ENCODE measurements at places on chromosomes 13 and 19.

DNA sequence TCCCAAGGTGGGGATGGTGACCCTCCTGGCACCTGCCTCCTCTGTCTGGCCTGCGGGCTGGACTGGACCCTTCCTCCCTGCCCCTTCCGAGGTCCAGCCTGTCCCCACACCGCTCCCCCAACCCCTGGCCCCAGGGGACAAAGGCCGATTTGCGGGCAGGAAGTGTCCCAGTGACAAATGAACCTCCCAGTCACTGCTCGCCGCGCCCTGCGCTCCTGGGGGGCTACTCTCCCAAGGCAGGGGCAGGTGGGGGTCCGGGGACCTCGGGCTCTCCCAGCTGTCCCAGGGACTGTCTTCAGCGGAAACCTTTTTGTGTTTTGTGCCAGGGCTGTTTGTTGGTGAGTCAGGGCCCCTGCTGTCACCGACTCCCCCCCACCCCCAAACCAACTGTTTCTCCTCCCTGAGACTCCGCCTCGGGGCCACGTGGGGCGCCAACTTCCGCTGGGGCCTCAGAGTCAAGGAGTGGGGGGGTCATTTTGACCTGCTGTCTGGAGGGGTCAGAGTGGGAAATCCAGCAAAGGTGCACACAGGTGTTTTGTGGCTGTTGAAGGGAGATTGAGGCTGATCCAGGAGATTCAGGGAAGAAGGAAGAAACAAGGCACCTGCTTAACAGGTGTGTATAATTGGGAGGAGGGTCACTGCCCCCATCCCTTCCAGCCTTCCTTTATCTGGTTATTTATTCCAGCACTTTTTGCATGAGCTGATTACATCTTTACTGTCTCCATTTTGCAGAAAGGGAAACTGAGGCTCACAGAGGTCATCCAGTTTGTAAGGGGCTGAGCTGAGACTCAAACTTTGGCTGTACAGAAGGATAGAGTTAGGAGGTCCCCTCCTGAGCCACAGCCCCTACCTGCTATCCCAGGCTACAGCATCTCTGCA is 831 bp downstream of the PGPEP1 start:
- peak; percentile 38 for DNase-seq

GRCh38 chr19:39974377-39975155 is 3.6 kb downstream of the PSMC4 start:
- DNase-seq, result no peak

DNA sequence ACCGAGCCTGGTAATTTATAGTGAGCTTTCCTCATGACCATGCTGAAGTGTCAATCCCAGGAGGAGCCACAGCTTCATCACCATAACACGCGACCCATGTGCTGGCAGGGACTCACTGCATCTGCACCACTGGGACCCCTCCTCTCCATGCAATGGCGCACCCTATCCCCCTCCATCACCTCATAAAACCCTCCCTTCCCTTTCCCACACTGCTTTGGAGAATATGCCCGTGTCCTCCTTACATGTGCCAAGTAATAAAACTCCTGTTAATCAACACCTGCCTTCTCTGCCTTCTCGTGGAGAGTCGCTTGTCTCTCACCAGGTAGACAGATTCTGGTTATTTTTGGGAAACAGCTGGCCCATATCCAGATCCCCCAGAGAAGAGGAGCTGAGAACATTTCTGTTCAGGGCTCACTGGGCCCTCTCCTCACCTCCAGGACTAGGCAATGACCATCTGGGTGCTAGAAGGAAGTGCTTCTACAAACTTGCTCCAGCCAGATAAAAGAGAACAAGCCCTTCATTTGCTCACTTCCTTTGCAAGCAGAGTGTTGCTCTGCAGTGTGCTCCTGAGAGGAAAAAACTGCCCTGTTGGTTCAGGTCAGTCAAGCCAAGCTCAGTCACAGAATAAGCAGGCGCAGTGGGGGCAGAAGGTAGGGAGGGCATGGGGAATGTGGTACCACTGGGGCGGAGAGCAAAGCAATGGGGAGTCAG is 894.3 kb downstream of the UQCRFS1 start:
- no peak for DNase-seq

DNA sequence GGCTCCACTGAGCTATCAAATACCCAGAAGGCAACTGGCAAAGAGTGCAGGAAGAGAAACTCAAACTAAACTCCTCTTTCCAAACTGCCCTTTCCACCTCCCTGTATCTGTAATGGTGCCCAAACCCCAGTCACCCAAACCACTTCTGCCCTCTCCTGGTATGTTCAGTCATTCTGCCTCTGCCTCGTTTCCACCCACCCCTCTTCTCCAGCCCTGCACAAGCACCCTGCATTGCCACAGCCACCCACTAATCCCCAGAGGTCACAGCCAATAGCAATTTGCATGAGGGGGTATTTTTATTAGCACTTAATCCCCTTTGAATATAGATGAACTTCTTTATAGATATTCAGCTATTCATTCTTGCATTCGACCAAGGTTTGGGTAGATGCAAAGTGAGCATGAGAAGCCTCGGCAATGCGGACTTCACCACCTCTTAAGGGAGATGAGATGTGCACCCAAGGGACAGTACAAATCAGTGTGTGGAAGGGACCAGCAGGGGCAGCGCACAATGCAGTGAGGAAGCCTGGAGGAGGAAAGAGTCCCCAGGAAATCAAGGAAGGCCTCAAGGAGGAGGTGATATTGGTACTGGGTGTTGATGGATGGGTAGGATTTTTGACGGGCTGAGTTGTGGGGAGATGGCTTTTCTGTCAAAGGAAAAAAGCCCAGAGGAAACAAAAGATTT is 12.4 kb downstream of the TMEM272 start:
- DNase-seq, result peak; percentile 25

DNA sequence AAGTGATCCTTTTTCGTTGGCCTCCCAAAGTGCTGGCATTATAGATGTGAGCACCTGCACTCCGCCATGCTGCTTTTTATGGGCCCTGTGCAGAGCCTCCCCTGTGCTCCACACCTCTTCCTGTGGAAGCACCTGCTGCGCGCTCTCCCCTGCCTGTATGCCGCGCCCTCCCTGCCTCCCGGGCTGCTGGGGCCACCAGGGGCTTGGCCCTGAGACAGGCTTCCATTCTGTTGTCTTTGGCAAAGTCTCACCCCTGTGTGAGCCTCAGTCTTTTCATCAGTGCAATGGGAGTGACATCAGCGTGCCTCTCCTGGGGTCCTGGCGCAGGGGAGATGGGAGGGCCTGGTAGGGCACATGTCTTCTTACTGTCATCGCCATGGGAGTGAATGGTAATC is 1.3 kb downstream of the FAM174C start:
- DNase-seq, result no peak

- DNase-seq, result no peak
Measured at GRCh38 chr13:93286047-93286446, 59.4 kb downstream of the GPC6 start.

DNA sequence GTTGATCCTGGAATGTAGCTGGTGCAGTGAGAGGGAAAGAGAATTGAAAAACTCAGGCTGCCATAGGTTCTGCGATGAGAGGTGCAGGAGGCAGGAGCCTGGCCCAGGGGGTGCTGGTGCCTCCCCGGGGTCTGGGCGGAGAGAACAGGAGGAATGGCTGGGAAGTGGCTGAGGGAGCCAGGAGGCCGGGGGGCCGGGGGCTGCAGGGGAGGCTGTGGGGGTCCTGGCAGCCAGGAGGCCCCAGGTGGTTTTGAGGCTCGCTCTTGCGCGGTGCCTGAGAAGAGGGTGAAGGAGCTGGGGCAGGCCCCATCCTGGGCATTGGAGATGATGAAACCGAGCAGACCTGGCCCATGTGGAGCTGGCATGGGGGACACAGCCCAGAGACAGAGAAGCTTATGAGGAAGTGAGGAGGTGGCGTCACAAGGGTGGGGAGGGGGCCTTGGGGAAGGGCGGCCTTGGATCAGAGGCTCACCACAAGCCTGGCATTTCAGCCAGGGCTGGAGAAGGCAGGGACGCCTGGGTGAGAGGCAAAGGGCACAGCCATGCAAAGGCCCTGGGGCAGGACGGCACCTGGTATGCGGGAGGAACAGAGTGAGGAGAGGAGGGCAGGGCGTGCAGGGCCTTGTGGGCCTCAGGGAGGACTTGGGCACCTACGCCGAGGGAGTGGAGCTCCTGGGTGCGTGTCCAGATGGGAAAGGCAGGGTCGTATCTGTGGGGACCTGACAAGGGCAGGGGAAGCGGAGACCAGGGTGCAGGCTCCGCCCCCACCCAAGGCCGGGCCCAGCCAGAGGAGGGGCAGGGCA is 1.3 kb upstream of the TEKTIP1 start:
- no peak for DNase-seq

DNA sequence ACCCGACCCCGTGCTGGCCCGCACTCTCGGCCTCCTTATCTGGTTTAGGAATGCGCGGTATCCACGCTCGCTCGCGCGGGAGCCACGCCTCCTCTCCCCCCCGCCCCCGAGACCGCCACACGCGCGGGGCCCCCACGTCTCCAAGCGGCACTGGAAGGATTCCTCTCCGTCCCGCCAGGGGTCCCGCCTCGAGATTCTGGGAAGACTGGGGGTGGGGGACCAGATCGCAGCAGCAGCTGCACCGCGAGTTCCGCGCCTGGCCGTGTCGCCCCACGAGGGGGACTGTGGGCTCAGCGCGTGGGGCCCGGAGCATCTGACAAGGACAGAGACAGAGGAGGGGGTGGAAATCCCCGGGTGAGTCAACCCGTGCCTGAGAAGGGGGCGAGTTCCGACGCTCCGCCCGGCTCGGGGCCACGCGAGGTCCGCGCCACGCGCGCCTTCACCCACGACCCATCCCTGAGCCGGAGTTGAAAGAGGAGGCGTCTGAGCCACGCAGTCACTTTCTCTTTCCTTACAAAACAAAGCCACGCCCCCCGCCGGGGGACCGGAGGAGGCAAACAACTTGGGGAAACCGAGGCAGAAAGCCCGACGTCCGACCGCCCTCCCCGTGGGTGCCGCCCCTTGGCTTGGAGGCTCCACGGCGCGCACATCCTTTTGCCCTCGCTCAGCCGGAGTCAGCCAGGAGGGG is 814 bp downstream of the S1PR2 start:
- peak; percentile 13 for DNase-seq

DNA sequence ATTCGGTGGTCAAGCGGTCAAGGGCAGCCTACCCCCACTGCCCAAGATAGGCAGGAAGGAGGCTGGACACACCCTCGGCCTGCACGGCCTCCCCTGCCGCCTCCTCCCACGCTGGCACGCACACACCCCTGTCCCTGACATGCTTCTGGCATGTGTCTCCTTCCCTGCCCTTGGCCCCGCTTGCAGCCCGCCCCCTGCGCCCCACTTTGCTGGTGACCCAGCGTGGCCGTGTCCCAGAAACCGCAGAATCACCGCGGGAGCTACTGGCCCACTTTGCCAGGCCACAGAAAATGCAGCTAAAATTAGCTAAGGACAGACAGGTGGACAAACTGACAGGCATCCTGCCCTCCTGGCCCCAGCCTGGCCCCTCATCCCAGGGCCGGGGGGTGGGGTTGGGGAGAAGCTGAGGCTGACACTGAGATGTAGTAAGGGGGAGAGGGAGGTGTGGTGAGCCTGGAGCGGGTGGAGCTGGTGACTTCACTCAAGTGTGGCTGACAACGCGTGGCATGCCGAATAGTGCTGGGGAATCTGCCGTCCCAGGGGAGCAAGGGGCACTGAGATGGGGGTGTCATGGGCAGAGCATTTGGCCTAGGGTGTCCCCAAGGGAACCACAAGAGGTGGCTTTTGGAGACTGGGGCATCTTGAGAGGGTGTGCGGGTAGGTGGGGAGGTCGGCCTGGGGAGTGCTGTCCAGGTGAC is 2.4 kb downstream of the SHANK1 start:
- no peak for DNase-seq

- DNase-seq, result no peak
Measured at GRCh38 chr19:44817725-44818465, 9.0 kb downstream of the BCAM start.

GRCh38 chr13:30105381-30105780 is 202.0 kb downstream of the KATNAL1 start:
- DNase-seq, result no peak

DNA sequence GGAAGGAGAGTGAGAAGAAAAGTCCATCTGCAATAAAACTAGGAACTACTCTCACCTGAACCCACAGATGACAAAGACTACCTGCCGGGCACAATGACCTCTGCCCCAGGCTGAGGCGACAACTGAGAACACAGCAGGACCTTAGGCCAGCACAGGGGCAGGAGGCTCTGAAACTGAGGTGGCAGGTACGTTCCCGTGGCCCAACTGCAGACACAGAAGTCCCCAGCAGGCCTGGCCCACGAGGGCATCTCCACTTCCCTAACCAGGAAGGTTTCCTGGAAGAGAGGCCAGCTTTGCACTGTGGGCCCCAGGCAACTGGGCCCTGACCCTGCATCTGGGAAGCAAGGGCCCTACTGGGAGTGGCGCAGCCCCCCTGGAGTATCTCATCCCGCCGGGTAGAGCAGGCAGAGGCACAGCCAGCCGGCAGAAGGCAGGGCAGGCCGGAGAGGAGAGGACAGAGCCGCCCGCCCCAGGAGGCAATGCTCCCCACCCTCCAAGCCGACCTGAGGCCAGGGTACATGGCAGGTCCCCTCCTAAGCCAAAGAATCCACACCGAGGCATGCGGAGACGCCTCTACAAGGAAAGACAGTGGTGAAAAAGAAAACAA is 32.7 kb downstream of the STK24 start:
- DNase-seq, result no peak

DNA sequence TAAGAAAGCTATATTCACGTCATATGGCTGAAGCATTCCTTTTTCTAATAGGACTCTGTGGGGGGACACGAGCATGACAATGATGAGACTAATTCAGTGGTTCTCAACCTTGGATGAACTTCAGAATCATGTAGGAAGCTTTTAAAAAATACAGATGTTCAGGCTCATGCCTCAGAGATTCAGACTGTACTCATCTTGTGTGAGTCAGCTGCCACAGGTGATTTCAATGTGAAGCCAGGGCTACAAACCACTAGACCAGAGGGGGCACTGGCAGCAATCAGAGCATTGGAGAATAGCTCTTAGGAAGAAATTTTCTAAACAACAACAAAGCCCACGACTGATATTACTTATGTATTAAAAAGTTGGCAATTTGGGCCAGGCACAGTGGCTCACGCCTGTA is 91.7 kb downstream of the SERP2 start:
- no peak for DNase-seq

GRCh38 chr19:48963371-48964204 is 1.5 kb upstream of the FTL start:
- DNase-seq, result no peak

- no peak for DNase-seq
Measured at GRCh38 chr13:27678306-27679040, 56.8 kb downstream of the POLR1D start.

GRCh38 chr19:42401365-42402303 is 11.5 kb upstream of the CNFN start:
- DNase-seq, result peak; percentile 50

- DNase-seq, result no peak
Measured at GRCh38 chr13:28459911-28460310, 35.0 kb downstream of the FLT1 start.

DNA sequence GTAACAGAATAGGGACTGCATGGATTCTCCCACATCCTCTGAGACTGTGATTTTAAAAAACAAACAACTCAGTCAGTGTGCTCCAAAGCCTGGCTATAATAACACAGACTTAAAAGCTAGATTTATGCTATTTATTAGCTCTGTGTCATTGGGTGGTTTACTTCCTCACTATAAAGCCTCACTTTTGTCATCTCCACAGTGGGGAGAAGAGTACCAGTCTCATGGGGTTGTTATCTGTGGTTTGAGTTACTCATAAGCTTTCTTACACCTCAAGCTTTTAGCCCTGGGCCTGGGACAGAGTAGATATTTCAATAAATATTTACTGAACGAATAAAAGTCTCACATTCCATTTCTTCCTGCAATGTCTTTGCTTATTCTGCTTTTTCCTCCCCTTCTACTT is 5.3 kb downstream of the RNASEH2B start:
- no peak for DNase-seq

GRCh38 chr19:13225085-13225484 is 74.9 kb downstream of the IER2 start:
- no peak for DNase-seq

- DNase-seq, result no peak
Measured at GRCh38 chr13:74306496-74306895, 172.3 kb upstream of the KLF12 start.

GRCh38 chr19:1206864-1207450 is 1.4 kb downstream of the STK11 start:
- no peak for DNase-seq
